ENCODE measurements at places on chromosomes 4 and X. TPM values are rescaled to one million over a fixed set of nuclear protein-coding genes. Genes with fewer than 3 reads are reported as not detected.

DNA sequence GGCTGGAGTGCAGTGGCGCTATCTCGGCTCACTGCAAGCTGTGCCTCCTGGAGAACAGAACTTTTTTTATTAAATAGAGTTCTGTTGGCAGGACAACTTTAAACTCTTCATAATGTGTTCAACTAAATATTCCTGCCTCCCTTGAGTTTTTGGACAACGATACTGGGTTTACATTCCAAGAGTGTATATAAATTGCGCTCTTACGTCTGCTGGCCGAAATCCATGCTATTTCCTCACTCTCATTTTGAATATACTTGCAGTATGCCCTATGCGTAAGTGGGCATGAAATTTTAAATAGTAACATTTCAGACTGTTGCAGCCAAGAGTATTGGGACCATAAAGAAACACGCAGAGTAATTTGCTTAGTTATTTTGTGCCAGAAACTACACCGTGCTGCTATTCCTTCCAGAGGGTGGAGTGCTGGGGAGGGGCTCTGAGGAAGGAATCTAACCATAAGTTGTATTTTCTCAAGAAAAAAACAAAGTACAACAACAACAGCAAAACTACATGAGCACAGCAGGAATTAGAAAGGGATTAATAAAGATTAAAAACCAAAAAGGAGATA, 480.0 kb downstream of the NLGN4X start:
- DNase-seq, result no peak

- no peak for DNase-seq
Measured at GRCh38 chrX:106973433-106974149, 26.4 kb downstream of the MORC4 start.

- DNase-seq, result no peak
Measured at GRCh38 chr4:33724685-33725084, 2519.6 kb downstream of the ARAP2 start.

DNA sequence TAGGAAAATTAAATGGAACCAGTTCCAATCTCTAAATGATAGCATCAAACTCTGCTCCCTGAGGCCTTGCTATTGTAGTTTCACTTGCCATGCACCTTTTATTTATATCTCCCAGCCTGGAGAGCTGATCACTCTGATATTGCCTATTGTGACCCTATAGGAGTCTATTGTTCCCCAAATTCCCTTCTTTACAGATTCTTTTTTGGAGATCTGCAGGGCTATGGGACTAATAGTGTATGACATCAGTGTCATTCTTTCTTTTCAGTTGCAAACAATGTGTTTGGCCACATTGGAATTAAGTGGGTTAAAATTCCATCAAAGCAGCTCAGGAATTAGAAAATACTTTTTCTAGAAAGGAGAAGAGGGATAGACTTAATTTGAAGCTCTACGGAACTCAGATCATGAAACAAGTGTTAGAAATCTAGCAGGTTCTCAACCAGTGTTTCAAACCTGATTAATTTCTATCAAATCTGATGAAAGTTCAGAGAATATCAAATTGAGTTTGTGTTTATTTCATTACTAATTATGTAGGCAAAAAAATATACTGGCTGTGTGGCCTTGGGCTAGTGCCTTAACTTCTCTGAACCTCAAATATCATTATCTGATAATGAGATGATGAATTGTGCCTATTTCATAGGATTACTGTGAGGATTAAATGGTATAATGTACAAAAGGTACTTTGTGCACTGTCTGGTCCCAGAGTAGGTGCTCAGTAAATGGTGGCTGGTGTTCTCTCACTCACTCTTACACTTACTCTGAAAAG, 71.4 kb downstream of the COL4A6 start:
- no peak for DNase-seq

- no peak for DNase-seq
Measured at GRCh38 chrX:12844319-12844718, 22.6 kb upstream of the TLR7 start.

- DNase-seq, result no peak
Measured at GRCh38 chrX:96683997-96684338, 674 bp upstream of the DIAPH2 start.

DNA sequence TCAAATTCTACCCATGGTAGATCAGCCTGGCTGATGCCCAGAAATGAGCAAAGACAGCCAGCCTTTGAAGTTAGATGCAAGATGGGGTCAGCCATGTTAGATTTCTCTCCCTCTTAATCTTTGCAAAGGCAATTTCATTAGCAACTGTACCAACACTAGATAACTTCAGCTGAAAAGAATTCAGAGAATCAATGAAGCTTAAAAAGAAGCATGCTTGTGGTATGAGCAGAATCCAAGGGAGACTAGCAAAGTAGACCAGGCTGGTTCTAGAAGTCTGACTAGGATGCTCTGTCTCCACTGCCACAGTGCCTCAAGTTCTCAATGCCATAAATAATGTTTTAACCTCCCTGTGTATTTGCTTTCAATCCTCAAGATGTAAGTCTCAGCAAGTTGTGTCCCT, 247.3 kb downstream of the SLC7A11 start:
- DNase-seq, result no peak

- no peak for DNase-seq
Measured at GRCh38 chr4:139791681-139792080, 126.1 kb downstream of the MGST2 start.

DNA sequence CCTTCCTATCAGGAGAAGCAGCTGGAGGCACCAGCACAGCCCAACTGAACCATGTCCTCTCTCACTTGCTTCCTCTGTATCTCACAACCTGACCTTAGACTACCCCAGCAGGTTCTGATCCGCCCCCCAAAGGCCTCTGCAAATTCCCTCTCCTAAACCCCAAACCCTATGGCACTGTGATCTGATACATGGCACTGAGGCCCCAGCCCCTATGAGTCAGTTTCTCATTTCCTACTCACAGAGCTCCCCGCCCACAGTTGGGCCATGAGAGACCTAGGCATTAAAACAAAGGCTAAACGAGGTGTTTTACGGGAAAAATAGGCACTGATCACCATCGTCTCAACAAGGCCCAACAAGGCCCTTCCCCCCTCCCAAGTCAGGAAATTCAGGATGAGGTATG, 19.1 kb downstream of the SASH3 start:
- DNase-seq, result no peak

GRCh38 chr4:33316578-33316977, 2596.4 kb downstream of the PCDH7 start:
- DNase-seq, result no peak

DNA sequence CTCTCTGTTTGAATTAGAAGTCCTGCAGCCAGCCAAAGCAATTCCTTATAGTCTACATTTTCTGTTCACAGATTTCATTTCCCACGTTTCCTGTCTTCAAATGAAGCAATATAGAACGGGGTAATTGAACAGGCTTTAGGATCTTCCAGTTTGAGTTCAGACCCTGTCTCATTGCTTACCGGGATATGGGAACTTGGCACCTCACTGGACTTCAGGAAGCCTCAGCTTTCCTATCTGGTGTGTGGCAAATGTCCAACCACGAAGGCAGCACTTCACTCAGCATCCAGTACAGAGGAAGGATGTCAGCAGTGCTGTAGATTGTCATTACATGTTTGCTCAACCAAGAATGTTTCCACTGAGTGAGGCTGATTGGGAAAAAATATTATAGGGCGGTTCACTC, 271.1 kb upstream of the ZFP42 start:
- DNase-seq, result no peak

DNA sequence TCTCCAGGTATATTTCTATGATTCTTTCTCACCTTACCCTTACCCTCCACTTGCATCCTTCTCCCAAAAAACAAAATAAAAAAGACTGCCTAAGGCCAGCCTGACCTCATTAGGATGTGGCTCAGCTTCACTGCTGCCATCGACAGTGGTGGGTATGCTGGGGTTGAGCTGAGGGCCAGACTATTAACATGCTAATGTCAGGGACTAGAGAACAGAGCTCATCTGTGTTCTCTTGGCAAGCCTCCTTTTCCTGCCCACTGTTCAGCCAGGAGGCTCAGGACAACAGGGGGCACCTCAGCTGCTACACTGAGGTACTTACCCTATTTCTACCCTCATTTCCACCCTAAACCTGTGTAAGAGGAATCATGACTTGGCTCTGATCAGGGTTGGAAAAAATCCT, 59.3 kb downstream of the MSN start:
- DNase-seq, result no peak

DNA sequence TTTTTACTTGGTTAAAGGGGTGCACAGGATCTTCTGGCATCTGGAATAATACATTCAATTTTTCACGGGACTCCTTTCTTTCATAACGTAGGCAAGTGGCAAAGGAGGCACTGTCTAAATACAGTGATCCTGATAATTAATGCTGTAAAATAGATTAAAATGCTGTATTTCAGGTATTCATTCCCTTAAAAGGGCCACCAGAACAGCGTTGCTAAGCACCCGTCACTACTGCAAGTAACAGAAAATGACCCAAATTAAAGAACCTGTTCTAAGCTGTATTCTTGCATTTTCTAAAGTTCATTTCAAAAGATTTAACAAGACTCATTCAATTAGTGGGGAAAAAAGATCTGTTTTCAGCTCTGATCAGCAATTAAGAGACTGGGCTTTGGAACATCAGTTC, 208.2 kb downstream of the TENM3 start:
- DNase-seq, result no peak

DNA sequence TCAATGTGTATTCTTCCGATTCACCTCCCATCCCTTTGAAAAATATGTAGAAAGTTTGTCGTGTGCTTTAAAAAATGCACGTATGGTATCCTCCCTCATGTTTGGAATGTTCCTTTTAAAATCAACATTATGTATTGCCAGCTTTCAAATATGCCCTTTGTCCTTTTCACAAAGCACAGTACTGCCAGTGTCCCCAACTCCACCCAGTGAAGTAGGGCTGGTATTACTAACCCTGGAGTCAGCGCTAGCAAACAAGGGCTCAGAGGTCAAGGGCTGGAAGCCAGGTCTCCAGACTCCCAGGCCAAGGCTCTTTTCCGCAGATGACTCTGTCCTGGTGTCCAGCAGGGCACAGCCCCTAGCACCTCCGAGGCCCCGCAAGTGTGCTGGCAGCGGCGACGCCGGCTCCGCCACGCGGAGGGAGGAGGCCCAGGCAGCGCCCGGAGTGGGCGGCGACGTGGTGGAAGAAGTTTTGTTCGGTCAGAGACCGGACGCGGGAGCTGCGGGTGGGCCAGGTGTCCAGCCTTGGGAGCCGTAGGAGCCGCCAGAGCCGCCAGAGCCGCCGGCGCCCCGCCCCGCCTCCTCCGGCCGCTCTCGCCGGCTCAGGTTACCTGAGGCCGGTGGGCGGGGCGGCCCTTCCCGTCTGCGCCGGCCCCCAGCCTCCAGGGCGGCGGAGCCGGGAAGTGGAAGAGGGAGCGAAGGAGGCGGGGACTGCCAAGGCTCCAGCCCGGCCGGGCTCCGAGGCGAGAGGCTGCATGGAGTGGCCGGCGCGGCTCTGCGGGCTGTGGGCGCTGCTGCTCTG, at the start of gene IL13RA1:
IL13RA1 (plus strand) TSS at position 720 of the 799 bp plus-strand sequence; CDS start at position 753, 33 bp downstream.
- DNase-seq, result peak; percentile 76

GRCh38 chrX:105872941-105873340, 50.6 kb downstream of the NRK start:
- no peak for DNase-seq

- no peak for DNase-seq
Measured at GRCh38 chrX:153462291-153462690, 8.1 kb downstream of the HAUS7 start.

GRCh38 chr4:94342694-94343093, at the start of gene HPGDS:
Gene HPGDS, minus strand, starts transcription at chr4:94342836. Its CDS starts 8,207 bp downstream, at chr4:94334629.
- no peak for DNase-seq

DNA sequence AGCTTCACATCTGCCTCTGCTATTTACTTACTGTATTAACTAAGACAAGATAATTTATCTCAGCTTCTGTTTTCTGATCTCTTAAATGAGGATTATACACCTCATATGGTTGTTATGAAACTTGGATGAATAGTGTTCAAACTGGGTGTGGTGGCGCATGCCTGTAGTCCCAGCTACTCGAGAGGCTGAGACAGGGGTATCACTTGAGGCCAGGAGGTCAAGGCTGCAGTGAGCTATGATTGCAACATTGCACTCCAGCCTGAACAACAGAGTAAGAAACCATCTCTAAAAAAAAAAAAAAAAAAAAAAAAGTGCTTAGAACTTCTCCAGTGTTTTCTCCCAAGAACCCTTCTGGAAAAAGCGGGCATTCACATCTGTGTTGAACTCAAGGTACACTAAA, 19.8 kb upstream of the KLF3 start:
- DNase-seq, result no peak

DNA sequence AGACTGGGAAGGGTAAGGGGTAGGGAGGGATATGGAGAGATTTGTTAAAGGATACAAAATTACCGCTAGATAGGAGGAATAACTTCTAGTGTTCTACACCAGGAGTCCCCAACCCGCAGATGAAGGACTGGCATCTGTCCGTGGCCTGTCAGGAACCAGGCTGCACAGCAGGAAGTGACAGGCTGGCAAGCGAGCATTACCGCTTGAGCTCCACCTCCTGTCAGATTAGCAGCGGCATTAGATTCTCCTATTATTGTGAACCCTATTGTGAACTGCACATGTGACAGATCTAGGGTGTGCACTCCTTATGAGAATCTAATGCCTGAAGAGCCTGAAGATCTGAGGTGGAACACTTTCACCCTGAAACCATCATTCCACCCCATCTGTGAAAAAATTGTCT, 27.9 kb upstream of the BBS7 start:
- DNase-seq, result no peak

DNA sequence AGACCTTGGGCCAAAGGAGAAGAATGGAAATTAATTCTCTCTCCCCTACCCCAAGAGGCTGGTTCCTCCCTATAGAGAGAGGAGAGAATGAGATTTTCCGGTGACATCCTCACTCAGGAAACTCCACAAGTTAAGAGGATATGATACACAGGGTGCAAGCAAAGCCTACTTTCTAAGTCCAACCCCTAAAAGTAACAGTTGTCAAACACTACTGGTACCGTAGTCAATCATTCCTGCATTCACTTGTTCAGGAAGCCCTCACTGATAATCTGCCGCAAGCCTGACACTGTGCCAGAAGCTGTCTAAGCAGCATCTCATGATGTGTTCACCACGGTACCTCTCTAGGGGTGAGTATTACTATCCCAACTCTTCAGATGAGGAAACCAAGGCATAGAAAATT, 41.7 kb downstream of the KDR start:
- no peak for DNase-seq

DNA sequence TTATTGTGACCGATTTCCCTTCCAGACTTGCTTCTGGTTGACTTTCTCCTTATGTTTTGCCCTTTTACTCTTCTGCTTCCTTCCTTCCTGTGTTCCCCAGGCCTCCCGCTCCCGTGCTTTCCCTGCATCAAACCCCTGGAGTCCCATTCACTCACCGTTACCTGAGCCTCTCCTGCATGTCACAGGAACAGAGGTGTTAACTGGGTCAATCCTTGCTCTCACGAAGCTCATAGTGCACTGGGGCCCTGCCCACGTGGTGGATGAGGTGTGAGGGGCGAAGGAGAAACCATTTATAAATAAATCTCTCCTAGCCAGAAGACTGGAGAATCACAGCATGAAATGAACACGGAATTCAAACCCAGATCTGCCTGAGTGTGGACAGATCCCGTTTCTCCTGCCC, 83.1 kb upstream of the MSX1 start:
- DNase-seq, result no peak

Gene NFXL1
- 4.8 TPM for total RNA-seq

Gene XK
- 11.0 TPM for total RNA-seq

Gene FGFBP2
- 1.2 TPM for total RNA-seq

Gene SPANXA1
- not detected for total RNA-seq

Gene UGT2B17
- total RNA-seq, result not detected

Gene NAP1L3
- total RNA-seq, result 7.0 TPM

Gene UGT2B7
- not detected for total RNA-seq

Gene GNRHR
- total RNA-seq, result not detected

Gene TCP11X2
- total RNA-seq, result not detected
